Uterus (tissue), 4 donors: ENCODE measurements at places on chromosomes 11 and 22. TPM values are rescaled to one million over a fixed set of nuclear protein-coding genes. Genes with fewer than 3 reads are reported as not detected.

DNA sequence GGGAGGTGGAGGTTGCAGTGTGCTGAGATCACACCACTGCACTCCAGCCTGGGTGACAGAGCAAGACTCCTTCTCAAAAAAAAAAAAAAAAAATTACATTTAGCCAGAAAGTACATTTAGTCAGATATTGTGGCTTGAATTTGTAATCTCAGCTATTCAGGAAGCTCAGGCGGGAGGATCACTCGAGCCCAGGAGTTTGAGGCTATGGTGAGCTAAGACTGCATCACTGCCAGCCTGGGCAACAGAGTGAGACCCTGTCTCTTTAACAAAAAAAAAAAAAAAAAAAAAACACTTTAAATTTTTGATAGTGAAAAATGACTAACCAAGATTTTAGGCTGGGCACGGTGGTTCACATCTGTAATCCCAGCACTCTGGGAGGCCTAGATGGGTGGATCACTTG lies 27.3 kb downstream of the MRTFA start:
- H3K27me3 ChIP-seq, result no peaks in the 10 kb centered on the region
- H3K36me3 ChIP-seq, result no peaks in the 10 kb centered on the region
- no peak overlapping the region for H3K27ac ChIP-seq
- no peaks in the 10 kb centered on the region for H3K4me1 ChIP-seq
- no peak for DNase-seq

DNA sequence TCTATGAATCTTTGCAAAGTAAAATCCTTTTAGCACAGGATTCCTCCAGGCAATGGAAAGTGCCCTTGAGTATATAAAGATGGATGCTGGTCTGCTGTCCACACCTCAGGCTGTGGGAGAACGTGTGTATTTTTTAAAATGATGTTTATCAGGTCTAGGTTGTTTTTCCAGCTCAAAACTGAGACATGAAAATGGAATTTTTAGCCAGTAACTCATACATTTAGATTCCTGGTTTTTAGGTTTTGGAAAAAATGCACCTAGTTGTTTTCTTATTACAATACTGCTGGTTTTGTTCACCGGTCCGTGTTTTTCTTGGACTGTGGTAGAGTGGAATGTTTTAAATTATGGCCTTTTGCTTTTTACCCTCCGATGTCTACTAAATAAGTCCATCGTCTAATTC lies 554.7 kb downstream of the SOX6 start:
- no peak overlapping the region for H3K27ac ChIP-seq
- no peaks in the 10 kb centered on the region for H3K4me1 ChIP-seq
- H3K36me3 ChIP-seq, result no peaks in the 10 kb centered on the region
- no peak for DNase-seq
- H3K27me3 ChIP-seq, result no peaks in the 10 kb centered on the region

DNA sequence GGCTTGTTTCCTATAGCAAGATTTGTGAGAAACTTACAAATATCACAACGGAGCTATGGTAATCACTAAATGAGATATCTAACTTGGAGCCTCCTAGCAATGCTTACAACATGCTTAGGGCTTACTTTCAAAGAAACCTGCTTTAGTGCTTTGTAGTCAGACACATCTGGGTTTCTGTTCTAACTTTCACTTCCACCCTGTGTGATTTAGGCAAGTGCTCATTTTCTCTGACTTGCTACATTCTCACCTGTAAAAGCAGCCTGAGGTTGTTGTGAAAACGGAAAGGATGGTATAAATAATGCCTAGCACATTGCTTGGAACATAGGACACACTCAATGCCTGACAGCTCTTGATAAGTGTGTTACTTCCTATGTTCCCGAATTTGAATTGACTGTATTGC lies 45.6 kb downstream of the LRRC4C start:
- H3K4me1 ChIP-seq, result no peaks in the 10 kb centered on the region
- H3K4me3 ChIP-seq, result no peak overlapping the region
- H3K36me3 ChIP-seq, result no peaks in the 10 kb centered on the region
- no peak for DNase-seq
- no peak overlapping the region for H3K27ac ChIP-seq
- no peaks in the 10 kb centered on the region for H3K27me3 ChIP-seq

DNA sequence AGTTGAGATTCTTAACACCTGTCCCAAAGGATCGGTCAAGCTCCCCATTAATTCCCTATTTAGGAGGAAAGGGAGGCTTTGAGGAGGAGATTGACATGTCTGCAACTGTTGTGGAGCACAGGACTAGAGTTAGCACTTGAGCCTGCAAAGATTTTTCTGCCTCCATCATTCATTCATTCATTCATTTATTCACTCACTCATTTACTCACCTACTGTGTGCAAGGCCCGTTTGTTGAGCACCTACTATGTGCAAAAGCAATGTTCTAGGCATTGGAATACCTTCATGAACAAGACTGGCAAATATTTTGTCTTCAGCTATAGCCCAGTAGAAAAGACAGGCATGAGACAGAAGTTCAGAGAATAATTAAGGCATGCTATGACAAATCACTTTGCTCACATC lies 43.2 kb upstream of the CD82 start:
- H3K27ac ChIP-seq, result no peak overlapping the region
- DNase-seq, result no peak
- H3K27me3 ChIP-seq, result no peaks in the 10 kb centered on the region
- H3K4me3 ChIP-seq, result no peak overlapping the region

GRCh38 chr22:42922374-42923191 lies 65.5 kb upstream of the ARFGAP3 start:
- no peaks in the 10 kb centered on the region for H3K27me3 ChIP-seq
- H3K27ac ChIP-seq, result no peak overlapping the region
- H3K4me3 ChIP-seq, result no peak overlapping the region
- no peak for DNase-seq

The SUSD2 gene
- 17.6 TPM for total RNA-seq

The SLC43A3 gene
- 333 TPM for total RNA-seq
